ENCODE measurements at places on chromosomes 2 and 18.

GRCh38 chr2:144467502-144468137, 52.3 kb downstream of the ZEB2 start:
- no peak for DNase-seq

- DNase-seq, result no peak
Observed at GRCh38 chr2:214651451-214651850, 158.0 kb downstream of the BARD1 start.

DNA sequence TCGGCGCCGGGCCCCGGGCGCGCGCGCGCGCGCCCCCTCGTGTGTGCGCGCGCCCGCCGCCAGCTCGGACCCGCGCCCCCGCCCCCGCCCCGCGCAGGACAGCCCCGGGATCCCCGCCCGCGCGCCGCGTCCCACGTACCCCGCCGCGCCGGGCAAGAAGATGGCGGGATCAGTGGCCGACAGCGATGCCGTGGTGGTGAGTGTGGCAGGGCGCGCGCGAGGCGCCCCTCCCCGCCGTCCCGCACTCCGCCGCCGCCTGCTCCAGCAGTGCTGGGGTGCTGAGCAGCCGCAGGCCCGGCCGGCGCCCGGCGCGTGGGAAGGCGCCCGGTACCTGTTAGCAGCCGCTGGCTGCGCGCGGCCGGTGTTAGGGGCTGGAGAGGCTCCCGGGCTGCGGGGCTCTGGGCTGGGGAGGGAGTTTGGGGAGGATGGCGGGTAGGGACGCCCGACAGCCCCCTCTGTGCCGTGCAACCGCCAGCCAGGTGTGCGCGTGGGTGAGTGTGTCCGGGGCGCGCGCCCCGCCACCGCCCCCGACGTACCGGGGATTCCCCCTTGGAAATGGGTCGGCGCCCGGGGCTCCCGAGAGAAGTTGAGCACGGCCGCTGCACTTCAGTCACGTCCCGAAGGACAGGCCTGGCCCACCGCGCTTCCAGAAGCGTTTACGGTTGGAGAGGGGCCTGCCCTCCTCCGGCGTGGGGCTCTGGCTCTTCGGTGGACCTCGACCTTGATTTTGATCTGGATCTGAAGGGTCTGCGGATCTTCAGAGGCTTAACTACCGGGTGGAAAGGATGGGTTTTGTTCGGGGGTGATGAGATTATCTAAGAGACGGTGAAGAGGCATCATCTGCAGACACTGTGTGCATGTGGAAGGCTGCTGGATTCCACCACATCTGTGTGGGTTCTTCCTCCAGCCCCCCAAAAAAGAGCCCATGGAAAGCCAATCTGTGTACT, 697 bp downstream of the LGALSL start:
- peak; percentile 15 for DNase-seq

GRCh38 chr18:79394534-79395307, 1.0 kb upstream of the NFATC1 start:
- DNase-seq, result peak; percentile 70

GRCh38 chr2:151891566-151892194, 63.5 kb upstream of the ARL5A start:
- DNase-seq, result no peak

GRCh38 chr18:41703744-41704530, 251.1 kb upstream of the PIK3C3 start:
- no peak for DNase-seq

- no peak for DNase-seq
Observed at GRCh38 chr18:44699572-44700261, 19.0 kb downstream of the SETBP1 start.

GRCh38 chr18:51957001-51957400, 383.0 kb upstream of the DCC start:
- no peak for DNase-seq

DNA sequence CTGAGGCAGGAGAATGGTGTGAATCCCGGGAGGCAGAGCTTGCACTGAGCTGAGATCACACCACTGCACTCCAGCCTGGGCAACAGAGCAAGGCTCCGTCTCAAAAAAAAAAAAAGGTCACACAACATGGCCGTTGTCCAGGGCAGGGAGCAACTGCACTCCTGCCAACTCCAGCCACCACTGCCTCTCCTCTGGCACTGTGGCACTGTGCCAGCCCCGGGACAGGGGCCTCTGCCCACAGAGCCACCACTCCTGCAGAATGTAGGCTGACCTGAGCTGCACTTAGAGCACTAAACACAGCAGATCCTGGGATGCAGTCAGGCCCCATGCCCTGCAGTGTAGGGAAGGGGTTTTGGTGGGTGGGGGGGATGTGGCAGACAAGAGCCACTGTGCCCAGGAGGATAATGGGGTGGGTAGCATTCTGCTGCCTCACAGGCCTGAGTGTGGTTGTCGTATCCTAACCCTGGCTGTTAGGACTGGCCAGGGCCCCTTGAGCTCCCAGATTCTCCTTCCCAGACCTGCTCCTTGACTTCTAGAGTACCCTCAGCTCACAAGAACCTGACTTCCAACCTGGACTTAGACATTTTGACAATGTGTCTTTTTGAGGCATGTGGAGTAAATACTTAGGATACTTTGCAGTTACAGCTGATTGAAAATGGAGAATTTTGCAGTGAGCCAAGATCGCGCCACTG, 69.4 kb upstream of the SH3RF3 start:
- no peak for DNase-seq

DNA sequence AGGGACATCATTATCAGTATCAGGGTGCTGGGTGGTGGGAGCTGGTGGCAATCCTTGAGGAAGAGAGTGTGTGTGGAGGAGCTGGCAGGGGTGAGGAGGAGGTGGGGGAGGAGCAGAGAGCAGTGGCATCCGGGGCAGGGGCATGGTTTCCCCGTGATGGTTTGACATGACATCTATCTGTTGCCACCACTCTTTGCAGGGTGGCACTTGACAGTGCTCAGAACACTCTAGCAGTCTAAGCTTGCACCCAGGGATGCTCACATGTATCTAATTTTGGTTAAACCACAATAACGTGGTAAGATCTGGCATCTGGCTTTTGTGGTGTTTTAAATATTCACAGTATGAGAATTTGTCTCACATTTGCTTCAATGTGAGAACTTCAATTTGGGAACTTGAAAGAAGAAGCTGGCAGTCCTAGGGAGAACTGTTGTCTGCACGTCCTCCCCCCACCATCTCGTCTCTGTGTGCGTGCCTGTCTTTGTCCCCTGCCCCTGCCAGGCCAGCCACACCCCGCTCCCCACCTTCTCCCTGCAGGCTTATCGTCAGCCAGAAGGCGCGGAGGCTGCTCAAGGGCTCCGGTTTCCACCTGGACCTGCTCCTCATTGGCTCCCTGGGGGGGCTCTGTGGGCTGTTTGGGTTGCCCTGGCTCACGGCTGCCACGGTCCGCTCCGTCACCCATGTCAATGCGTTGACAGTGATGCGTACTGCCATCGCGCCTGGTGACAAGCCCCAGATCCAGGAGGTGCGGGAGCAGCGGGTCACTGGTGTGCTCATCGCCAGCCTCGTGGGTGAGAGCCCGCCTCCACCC, 11.7 kb downstream of the SLC4A3 start:
- DNase-seq, result no peak

DNA sequence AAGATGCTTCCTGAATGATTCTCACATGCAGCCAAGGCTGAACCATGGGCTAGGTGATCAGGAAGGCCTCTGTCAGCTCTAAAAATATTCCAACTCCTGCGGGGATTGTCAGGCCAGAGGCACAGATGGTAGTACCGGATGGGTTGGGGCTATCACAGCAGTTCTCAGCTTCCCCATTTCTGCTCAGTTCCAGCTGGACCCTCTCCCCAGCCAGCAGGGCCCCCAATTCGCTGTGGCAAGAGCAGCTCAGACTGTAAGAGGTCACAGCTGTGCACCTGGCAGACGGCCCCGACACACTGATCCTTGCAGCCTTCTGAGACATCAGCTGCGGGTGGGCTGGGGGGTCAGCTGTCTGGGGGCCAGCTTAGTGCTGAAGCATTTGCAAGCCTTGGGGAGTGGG, 43.6 kb upstream of the TCF7L1 start:
- DNase-seq, result no peak

GRCh38 chr2:211371465-211371864, 815.1 kb downstream of the CPS1 start:
- DNase-seq, result no peak

Measured in stimulated activated CD4-positive, alpha-beta T cell treated with anti-CD3 and anti-CD28 coated beads, Interleukin-15, amount 100 ng/mL, for 48 hours (primary cell).